ENCODE measurements at places on chromosomes 2 and 18.

DNA sequence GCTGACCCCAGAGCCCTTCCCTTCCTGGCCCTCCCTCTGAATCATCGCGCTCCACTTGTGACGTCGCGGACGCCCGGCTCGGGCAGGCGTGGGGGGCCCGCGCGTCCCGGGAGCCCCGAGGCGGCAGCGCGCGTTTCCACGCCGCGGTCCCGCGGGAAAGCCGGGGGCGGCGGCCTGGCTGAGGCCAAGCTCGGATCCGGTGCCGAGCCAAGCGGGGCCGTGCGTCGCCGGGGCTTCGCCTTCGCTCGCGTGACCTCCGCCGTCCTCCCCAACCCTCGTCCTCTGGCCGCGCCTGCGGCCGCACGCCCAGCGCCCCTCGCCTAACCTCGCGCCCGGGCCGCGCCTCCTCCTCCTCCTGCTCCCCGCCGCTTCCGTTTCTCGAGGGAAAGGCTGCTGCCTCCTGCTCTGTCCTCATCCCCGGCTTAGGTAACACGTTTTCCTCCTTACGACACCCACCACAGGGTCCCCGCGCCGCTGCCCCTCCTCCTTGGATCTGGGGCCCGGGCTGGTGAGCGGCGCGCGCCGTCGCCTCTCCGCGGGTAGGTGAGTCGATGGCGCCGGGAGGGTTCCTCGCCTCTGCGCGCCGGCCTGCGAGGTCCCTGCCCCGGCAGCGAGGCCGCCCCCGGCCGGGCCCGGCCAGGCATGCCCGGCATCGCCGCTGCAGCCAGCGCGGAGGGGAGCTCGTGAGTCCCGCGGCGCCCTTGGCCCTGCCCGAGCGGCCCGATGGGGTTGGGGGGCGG lies at the start of gene INPP1:
Gene INPP1, plus strand, starts transcription at position 54 of the 740 bp plus-strand sequence. CDS start 16,514 bp downstream, outside the sequence.
- no peak for DNase-seq

- DNase-seq, result no peak
These were observed 59.6 kb upstream of the ACKR3 start for GRCh38 chr2:236510034-236510433.

DNA sequence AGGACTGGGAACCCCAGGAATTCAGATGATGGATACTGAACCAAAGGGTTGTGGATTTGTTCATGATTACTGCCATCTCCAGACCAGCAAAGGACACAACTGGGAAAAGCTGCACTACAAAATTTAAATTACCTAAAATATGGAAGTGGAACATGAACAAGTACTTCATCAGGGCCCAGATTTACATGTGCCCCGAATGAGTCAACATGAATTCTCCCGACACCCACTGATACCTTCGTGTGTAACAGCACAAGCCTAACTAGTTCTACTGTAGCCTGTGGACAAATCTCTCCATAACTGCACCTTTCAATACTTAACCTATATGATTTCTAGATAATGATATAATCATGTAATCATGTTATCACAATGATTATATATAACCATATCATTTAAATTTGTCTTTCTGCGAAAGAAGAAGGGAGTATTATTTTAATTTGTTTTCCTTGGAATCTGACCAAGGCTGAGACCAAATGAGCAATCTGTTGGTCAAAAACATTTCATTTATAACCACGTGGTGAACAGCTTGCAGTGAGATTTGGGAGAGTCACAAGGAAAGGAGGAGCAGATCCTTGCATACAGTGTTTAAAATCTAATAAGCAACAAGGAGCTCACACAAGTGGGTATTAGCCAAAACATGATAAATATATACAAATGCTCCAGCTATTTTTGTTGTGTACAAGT lies 70.5 kb downstream of the CACNB4 start:
- no peak for DNase-seq

DNA sequence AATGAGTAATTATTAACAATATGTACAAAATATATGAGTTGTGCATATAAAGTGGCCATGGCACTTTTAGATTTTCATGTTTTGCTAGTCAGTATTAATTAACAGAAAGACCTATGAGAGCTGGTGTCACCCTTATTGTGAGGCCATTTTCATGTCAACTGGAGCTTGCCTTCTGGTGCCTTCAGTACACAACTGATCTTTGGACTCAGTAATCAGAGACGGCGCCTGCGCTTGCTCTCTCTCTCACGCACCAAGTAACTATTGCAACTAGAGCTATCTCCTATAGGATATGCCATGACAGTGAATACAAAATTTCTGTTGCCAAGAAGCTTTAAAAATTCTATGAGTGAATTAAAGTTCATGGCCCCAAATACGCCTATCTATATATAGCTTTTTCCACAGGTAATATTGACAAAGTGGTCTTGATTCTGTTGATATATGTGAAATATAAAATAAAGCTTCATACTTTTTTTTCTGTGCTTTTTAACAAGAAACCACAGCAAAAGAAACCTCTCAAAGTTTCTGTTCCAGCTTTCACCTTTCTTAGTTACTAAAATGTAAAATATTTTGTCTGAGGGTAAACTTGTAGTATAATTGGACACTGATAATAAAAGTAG lies 2.9 kb downstream of the SERTAD2 start:
- no peak for DNase-seq

DNA sequence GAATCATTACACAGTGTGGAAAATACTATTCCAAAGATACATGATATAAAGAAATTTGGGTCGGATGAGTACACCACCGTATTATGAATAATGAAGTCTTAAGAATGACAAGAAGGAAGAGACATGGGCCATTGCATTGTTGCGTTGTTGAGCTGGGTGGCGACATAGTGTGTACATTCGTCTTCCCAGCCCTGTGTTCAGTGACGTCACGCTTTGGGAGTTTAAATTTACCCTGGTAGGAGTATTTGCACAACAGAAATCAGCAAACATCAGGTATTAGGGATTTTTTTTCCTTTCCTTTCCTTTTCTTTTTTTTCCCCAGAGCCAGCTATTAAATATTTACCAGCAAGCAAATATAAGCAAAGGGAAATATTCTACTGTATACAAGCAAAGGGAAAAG lies 347.2 kb upstream of the NETO1 start:
- DNase-seq, result no peak

GRCh38 chr18:58128381-58129374 lies 84.7 kb downstream of the NEDD4L start:
- DNase-seq, result no peak

GRCh38 chr18:48215876-48216638 lies 193.1 kb downstream of the ZBTB7C start:
- no peak for DNase-seq

DNA sequence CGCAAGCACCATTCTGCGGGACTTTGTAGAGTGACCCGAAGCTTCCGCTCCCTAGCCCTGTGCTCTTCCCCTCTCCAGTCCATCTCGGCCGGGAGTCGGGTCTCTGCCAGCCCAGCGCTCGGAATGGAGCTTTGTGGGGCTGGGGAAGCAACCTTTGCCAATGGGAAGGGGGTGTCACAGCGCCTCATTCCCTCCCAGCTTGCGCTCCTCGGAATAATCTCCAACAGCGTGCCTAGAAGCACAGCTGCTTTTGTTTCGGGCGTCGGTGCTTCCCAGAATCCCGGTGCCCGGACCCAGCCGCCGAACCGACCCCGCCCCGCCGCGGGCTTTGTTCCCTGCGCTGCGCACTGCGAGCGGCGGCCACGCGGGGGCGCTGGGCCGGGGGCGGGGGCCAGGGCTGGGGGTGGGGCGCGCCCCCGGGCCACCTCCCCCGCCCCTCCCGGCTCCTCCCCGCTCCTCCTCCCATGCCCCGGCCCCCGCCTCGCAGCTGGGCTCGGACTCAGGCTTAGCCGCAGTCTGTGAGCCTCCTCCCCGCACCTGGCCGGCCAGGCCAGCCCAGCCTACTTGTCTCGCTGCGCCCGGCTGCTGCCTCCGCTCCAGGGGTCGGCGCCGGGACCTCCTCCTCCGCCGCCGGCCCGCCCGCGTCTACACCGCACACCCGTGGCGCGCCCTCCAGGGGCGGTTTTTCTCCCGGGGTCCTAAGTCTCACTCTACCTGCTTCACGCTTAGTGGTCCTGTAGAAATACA lies 77.7 kb upstream of the SMAD2 start:
- peak; percentile 16 for DNase-seq

- DNase-seq, result no peak
These were observed 40.2 kb upstream of the LYPD6B start for GRCh38 chr2:148998165-148998830.

GRCh38 chr2:3737128-3737527 lies 33.8 kb downstream of the DCDC2C start:
- no peak for DNase-seq

DNA sequence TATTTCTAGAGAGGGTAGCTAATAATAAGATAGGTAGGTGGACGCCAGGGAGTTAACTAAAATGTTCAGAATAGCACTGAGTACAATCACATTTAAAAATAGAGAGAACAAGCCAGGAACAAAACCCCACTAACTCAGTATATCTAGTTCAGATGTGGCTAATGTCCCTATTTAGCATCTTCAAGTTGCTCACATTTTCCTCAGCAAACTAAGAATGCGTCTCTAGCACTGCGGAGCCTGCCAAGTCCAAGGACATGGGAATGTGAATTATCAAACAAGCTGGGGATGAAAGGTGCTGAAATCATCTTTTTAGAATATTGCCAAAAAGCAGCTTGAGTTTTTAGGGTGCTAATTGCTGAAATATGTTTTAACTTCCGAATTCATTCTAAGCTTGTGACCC lies 398.5 kb upstream of the FIGN start:
- DNase-seq, result no peak

DNA sequence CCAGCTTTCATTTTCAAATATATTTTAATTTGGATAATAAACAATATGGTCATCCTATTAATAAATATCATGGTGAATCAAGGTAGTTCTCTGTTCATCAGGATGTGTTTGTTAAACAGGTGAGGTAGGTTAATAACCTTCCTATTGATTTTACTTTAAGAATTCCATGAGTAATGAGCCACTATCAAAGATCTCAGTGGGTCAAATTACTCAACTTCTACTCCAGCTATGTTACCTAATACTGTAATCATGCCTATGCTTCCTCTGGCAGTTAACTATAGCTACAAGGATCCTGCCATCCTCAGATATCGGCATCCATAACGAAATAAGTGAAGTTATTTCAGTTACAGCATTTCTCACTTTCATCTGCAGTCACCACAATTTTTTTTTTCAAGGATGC lies 289.6 kb upstream of the SLC8A1 start:
- DNase-seq, result no peak

DNA sequence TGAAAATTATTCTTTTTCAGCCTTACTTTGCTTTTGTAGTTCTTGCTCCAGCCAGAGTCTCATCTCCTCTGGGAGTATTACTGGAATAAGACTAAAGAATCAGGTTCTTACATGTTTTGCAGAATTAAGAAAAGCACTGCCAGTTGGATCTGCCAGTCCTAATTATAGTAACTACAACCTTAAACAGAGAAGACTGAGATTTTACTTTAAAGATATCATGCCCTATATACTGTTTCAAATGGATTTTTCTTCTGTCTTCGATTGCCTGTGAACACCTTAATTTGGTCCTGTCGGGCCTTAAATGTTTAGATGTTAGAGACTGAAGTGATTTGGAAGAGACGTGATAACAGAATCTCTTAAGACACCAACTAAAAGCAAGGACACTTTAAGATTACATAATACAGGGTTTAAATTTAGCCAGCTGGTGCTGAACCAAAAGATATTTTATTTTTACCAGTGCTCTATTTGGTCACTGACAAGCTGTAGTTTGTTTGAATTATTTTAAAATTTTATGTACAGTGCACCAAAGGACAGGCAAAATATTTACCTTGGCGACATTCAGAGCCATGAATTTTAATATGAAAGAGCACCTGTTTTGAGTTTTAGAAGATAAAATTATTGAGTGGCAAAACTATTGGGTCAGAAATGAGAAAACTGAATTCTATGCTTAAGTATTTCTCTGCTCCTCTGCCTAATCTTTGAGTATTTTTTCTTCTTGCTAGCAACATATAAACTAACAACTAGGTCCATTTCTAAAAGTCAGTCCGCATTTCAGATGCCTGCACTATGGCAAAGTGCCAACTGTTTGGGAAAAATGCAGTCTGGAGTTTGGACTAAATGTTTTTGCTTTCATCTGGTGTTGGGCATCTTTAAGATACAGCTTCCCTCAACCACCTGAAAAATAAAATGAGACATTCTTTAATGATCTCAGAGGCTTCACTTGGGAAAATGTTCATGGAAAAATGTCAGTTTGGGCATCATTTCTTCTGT lies 300.0 kb downstream of the XIRP2 start:
- no peak for DNase-seq

GRCh38 chr18:11071300-11071699 lies 78.1 kb downstream of the PIEZO2 start:
- DNase-seq, result no peak

DNA sequence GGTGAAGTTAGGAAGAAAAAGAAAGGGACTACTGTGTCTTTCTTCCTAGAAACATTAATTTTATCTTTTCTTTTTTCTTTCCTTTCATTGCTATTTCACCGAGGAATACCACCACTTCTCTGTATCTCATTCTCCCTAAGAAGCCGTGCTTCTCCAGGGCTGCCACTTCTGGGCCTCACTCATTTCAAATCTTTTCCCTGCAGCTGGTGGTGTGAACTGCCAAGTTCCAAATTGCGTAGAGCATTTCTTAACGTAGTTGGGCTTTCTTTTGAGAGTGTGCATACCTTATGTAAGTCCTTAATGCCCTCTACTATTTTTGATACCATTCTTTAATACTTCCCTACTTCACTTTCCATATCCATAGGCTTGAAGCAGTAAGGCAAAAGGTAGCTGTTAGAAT lies 66.7 kb upstream of the CYP1B1 start:
- DNase-seq, result no peak

GRCh38 chr18:60266558-60266957 lies 106.0 kb downstream of the MC4R start:
- DNase-seq, result no peak

DNA sequence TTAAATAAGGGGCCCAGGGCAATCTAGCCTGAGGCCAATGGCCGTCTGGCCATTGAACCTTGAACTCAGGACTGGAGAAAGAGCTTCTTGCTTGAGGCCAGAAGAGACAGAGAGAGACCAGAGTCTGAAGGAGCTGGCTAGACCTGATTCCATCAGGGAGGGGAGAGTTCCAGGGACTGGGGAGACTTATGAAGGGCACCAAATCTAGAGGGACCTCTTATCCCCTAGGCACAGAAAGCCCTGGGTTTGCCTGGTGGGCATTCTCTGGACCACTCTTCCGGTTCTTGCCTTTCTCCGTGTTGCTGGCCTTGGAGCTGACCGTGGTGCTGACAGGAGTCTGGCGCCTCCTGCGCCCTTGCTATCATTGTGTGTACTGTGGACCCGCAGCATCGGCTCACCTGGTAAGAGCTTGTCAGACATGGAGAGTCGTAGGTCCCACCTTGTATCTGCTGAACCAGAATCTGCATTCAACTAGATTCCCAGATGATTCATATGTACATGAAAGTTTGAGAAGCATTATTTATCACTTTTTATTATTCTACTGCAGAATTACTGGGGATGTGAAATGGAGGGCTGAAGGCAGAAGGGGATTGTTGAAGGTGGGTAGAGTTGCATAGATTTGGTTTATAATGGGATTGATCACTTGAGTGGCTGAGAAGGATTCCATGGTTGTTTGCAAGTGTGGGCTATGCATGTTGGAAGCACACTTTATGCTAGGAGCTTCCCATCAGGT lies 4.3 kb upstream of the TRPM8 start:
- DNase-seq, result no peak

GRCh38 chr2:20917719-20918572 lies 95.0 kb upstream of the LDAH start:
- no peak for DNase-seq
